Upper lobe of left lung (tissue), 6 donors: ENCODE measurements at places on chromosomes 6 and 20. TPM values are rescaled to one million over a fixed set of nuclear protein-coding genes. Genes with fewer than 3 reads are reported as not detected.
A peak's percentile ranks its signal among the peaks of the same experiment; 100 is the strongest.

DNA sequence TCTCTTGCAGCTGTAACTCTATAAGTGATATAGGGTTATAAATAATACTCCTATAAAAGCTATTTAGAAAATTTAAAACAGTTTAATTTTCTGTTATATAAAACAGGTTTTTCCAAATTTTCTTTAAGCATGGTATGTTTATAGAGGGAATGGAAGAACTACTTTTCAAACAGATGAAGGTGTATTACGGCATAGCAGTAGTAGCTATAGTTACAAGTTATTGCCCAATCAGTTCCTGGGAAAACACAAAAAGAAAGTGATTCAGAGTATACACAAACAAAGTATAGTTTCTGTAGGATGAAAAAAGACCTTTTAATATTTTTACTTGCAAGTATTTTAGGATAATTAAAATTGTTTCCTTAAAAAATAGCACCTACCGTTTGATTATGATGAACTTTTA, 9.8 kb downstream of the SLC17A5 start:
- no peak overlapping the region for H3K27ac ChIP-seq
- H3K4me3 ChIP-seq, result no peak overlapping the region
- no peak for DNase-seq
- H3K27me3 ChIP-seq, result no peaks in the 10 kb centered on the region
- peaks cover 21% of the 10 kb centered on the region for H3K36me3 ChIP-seq
- peaks cover 1% of the 10 kb centered on the region for H3K4me1 ChIP-seq

DNA sequence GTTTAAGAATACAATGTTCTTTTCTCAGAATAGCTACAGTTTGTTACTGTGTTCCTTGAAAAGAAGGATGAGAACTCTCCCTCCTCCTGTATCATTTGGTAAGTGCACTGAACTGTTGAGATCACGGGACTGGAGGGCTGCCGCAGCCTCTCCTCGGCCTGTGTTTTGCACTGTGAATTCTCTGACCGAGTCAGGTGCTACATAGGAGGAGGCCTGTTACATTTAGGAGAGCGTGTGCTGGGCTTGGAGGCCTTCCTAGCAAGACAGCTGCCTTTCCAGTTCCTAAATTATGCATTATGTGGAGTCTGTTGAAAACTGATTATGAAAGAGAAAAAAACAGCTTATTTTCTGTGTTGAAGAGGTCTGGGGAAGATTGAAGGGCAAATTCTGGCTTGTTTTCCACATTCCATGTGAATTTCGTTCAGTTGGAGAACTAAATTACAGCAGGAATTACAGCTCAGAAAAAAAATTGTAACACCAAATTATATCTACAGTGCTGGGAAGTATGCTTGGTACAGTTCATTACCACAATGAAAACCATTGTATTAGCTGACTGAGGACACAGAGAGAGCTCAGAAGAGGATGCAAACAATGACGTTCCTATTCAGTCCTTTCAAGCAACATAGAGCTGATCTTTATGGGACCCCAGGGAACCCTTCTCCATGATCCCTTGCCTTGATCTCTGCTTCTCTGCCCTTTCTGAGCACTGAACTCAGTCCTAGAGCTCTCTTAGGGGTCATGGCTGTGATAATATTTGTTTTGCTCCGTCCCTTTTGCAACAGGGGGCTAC, 2.8 kb downstream of the TMC2 start:
- H3K4me1 ChIP-seq, result no peaks in the 10 kb centered on the region
- H3K27me3 ChIP-seq, result no peaks in the 10 kb centered on the region
- DNase-seq, result no peak
- no peak overlapping the region for H3K4me3 ChIP-seq
- H3K36me3 ChIP-seq, result no peaks in the 10 kb centered on the region

DNA sequence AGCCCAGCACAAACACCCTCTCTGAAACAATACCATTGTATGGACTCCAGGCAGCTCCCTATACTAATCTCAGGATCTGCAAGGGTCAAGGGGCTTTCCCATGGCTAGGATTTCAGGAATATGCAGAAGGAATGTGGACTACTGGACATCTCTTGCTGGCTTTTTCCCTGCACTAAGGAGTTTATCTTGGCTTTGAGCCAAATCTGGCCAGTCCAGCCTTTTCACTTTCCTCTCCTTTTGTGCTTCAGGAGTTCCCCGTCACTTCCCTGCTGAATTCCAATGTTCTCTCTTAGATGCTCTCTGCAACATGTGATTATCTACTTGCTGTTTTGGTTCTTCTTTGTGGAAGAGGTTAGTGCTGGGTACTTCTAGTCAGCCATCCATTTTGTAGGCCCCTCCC, 568.2 kb downstream of the HDGFL1 start:
- H3K27ac ChIP-seq, result no peak overlapping the region
- no peaks in the 10 kb centered on the region for H3K36me3 ChIP-seq
- H3K4me1 ChIP-seq, result no peaks in the 10 kb centered on the region
- H3K4me3 ChIP-seq, result no peak overlapping the region
- no peak for DNase-seq

- H3K4me1 ChIP-seq, result peaks cover 41% of the 10 kb centered on the region
- no peak overlapping the region for H3K4me3 ChIP-seq
- no peaks in the 10 kb centered on the region for H3K27me3 ChIP-seq
- H3K27ac ChIP-seq, result peak overlapping the region; percentile 63
Observed at GRCh38 chr20:19993958-19994669, 23.0 kb upstream of the NAA20 start.

The GSTA2 gene
- total RNA-seq, result not detected
